Left renal pelvis (tissue), 4 donors: ENCODE measurements at places on chromosomes 13 and 19.

DNA sequence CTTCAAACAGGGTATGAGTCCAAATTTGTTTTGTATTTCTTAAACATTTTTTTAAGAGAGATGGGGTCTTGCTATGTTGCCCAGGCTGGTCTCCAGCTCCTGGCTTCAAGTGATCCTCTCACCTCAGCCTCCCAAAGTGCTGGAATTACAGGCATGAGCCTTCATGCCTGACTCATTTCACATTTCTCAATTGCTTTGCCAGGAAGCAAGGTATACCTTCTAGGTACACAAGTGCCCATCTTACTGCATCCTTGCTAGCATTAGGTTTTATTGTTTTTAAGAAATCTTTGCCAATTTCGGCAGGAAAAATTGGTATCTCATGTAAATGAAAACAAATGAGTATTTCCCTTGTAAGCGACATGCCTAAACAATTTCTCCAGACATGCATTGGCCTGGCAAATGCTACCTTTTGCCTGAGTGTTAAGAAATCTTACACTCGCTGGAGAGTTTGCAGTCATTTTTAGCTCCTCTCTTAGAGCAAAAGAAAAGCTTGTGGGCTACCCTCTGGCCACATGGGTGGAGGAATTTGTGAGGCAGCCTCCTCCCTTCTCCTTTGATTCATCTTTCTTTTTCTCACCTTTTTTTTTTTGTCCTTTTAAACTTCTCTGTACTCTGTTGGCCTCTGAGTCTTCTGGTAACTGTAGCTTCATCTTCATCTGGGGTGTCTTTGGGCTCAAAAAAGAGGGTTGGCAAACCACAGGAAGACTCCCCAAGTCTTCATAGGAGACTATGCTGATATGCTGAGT, 33.0 kb downstream of the ACTL9 start:
- DNase-seq, result no peak

- DNase-seq, result no peak
Measured at GRCh38 chr13:20049558-20050473, 91.3 kb downstream of the ZMYM2 start.

DNA sequence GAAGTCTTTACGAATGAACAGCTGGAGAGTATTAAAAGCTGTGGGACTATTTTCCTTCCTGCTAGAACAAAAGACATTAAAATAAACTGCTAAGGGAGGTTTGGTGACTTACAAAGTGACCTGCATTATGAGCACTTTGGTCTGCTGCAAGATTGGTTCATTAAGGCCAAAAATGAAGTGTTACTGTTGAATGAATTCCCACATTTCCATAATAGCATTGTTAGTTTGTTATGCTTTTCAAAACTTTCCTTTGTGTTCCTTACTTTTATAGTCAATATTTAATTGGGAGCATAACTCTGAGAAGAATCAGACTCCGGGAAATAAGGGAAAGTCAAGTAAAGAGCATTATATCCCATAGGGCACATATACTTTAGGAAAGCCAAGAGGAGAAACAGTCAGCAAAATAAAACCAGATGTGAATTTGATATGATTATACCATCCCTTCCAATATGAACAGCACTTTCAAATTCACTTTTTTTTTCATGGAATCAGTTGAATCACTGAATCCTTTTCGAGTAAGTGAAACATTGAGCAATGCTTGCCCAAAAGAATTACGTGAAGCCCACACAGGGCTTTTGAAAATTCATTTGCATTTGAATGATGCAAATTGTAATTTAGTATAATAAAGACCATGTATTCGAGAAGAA, 112.6 kb downstream of the KCTD12 start:
- no peak for DNase-seq

- DNase-seq, result no peak
Measured at GRCh38 chr13:30346153-30346788, 38.9 kb upstream of the KATNAL1 start.

- DNase-seq, result no peak
Measured at GRCh38 chr13:45102136-45102507, 18.2 kb upstream of the GTF2F2 start.

GRCh38 chr13:25371875-25372283, at the start of gene ATP8A2:
ATP8A2 (plus strand) TSS chr13:25371974; CDS start chr13:25372213, 239 bp downstream.
- DNase-seq, result no peak

DNA sequence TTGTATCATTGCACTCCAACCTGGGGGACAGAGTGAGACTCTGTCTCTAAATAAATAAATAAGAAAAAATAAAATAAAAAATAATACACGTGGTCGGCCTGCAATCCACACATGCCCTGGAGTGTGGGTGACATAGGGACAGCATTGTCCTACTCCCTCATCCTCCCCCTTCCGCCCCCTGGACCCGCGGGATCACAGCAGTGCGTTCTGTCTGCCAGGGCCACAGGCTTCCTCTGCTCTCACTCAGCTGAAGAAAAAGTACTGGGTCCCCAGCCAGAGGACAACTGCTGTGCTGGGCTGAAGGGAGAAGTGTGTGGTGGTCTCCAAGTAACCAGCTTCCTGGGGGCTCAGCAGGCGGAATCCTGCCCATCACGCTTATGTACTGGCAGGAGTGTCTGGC, 6.3 kb downstream of the BCAT2 start:
- DNase-seq, result no peak

- DNase-seq, result no peak
Measured at GRCh38 chr13:110680852-110681251, 25.1 kb downstream of the CARS2 start.

GRCh38 chr19:10408511-10409283, 5.4 kb upstream of the CDC37 start:
- no peak for DNase-seq

DNA sequence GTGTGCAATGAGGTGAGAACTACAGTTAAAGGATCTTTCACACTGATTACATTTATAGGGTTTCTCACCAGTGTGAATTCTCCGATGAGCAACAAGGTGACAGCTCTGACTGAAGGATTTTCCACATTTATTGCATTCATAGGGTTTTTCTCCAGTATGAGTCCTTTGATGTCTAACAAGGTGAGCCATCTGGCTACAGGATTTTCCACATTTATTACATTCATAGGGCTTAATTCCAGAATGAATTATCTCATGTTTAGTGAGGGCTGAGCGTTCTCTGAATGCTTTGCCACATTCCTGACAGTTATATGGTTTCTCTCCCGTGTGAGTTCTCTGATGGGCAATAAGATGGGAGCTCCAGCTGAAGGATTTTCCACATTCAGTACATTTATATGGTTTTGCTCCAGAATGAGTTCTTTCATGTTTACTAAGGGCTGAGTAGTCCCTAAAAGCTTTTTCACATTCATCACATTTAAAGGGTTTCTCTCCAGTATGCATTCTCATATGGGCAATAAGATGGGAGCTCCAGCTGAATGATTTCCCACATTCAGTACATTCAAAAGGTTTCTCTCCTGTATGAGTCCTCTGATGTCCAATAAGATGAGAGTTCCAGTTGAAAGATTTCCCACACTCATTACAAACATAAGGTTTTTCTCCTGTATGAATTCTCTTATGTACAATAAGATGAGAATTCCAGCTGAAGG, 4.4 kb upstream of the C19orf18 start:
- no peak for DNase-seq

DNA sequence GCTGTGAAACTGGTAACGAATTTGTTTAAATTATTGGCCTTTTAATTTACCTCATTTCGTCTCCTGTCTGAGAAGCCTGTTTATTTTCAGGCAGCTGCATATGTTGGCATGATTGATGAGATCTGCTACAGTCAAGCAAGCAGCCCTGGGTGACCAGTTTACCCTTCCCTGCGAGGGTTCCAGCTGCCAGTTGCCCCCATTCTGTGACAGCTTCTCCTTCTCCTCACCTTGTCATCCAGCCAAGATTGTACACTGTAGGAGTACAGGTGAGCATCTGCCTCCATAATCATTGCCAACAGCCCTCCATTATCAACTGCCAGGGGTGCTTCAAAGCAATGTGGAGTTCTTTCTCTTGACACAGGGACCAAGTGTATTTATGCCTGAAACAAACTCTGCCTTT, 1979.9 kb upstream of the PRR20A start:
- DNase-seq, result no peak

DNA sequence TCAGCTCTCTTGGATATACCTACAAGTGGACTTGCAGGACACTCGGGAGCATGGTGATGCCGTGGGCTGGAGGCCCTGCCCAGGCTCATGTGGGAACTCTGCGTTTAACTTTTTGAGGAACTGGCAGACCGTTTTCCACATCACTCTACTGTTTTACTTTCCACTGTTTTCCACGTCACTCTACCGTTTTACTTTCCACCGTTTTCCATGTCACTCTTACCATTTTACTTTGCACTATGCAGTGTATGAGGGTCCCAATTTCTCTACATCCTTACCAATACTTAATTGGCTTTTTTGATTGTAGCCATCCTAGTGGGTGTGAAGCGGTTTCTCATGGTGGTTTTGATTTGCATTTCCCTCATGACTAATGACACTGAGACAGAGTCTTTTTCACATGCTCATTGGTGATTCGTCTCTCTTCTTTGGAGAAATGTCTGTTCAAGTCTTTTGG, 40.5 kb downstream of the GATAD2A start:
- no peak for DNase-seq

DNA sequence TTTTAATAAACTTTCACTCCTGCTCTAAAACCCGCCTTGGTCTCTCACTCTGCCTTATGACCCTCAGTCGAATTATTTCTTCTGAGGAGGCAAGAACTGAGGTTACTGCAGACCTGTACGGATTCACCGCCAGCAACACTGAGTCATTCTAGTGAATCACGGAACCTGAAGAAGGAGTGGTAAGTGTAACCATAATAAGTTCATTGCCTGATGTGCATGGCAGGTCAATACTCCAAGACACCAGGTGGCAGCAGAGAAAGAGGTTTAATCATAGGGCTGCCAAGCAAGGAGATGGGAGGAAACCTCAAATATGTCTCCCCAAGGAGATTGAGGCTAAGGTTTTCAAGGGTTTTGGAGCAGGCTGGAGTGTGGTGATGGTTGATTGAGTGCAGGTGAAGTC, 204.3 kb upstream of the IPO5 start:
- no peak for DNase-seq

DNA sequence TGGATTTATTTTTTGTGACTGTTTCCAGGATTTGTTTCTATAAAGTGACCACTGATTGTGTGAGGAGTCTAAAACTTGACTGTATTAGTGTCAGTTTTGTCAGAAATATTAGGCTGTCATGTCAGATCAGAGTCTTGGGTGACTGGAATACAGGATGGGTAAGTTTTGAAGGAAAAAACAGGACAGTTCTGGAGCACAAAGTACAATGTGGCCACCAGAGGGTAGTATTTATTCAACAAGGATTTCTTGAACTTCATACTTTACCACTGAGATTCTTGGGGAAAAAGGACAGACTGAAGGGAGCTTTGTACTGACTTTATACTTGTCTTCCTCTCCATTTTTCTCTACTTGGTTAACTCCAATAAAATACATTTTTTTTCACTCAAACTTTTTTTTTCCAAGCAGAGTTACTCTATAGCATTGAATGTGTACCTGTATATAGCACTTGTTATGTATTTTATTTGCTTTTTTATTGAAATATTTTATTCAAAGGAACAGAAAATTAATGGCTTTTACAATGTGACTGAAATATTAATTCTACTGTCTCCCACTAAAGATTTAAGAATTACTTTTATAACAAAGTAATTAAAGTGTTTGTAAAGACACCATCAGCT, 51.1 kb downstream of the LMO7 start:
- DNase-seq, result no peak

DNA sequence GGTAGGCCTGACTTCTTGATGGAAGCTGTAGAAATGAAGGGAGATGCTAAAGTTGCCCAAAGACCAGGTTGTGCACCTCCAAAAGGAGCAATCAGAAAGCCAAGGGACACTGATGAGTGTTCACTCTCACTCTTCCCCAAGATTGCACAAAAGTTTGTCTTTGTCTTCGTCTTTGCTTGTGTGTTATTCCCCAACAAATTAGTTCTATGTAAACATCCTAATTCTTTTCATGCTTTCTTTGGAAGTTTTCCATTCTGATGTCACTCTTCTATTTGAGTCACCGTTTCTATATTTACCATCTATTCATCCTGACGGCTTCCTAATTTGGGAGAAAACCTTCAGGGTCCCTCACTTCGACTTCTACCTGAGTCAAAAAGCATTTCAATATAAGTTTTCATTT, 3.7 kb upstream of the TMEM272 start:
- no peak for DNase-seq

GRCh38 chr19:16113727-16114126, 2.0 kb downstream of the RAB8A start:
- no peak for DNase-seq

- no peak for DNase-seq
Measured at GRCh38 chr13:73849292-73849691, 284.9 kb downstream of the KLF12 start.

DNA sequence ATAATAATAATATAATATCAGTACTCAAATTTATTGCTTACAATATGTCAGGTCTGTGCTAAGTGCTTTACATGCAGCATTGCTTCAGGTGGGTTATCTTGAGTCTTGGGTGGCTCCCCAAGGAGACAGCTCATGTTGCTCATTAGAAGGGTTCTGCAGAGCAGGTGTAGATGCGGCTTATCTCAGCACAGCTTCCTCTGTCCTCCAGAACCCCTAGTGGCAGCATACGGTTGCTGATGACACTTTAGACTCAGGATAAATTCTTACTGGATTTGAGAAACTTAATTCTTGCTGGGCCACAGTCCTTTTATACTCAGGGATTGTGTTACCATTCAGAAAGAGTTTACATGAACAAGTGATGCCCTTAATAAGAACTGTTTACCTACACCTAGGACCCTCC, 8.9 kb downstream of the COG3 start:
- no peak for DNase-seq

- DNase-seq, result no peak
Measured at GRCh38 chr13:113974304-113975281, 717 bp upstream of the C13orf46 start.
